Muscle of back (tissue), 13 donors: ENCODE measurements at places on chromosomes 5 and 9. TPM values are rescaled to one million over a fixed set of nuclear protein-coding genes. Genes with fewer than 3 reads are reported as not detected.

Gene CDC20B
- 0.10 TPM for polyA plus RNA-seq

DNA sequence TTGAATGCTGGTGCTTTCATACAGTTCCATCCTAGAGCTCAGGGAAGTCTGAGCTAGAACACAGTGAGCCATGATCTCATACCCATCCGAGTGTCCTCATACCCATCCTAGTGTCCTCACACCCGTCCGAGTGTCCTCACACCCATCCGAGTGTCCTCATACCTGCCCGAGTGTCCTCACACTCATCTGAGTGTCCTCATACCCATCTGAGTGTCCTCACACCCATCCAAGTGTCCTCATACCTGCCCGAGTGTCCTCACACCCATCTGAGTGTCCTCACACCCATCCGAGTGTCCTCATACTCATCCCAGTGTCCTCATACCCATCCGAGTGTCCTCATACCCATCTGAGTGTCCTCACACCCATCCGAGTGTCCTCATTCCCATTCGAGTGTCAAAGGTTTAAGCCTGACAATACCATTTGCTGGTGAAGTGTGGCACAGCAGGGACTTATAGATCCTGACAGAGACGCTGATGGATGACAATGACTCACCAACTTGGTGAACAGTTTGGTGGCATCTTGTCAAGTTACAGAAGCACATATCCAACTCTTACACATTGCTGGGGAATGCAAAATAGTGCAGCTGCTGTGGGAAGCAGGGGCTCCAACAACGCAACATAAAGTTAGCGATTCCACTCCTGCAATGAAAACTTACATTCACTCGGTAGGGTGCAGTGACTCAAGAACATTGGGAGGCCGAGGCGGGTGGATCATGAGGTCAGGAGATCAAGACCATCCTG lies 77.0 kb upstream of the COL5A1 start:
- no peak for DNase-seq

Gene AGXT2
- polyA plus RNA-seq, result not detected

GRCh38 chr9:88535226-88536022 lies 446 bp downstream of the NXNL2 start:
- DNase-seq, result no peak

Gene SPINK7
- polyA plus RNA-seq, result not detected

- no peak for DNase-seq
These were observed 454.5 kb upstream of the ZNF608 start for GRCh38 chr5:125200866-125201373.

GRCh38 chr5:54234304-54234933 lies 76.0 kb downstream of the ARL15 start:
- no peak for DNase-seq

GRCh38 chr5:92559781-92560180 lies 1021.2 kb downstream of the NR2F1-AS1 start:
- DNase-seq, result peak; percentile 16

Gene TRAF1
- polyA plus RNA-seq, result 3.3 TPM

- no peak for DNase-seq
These were observed 19.2 kb upstream of the KIF2A start for GRCh38 chr5:62286834-62287233.

GRCh38 chr9:23341346-23341745 lies 484.7 kb downstream of the ELAVL2 start:
- no peak for DNase-seq

DNA sequence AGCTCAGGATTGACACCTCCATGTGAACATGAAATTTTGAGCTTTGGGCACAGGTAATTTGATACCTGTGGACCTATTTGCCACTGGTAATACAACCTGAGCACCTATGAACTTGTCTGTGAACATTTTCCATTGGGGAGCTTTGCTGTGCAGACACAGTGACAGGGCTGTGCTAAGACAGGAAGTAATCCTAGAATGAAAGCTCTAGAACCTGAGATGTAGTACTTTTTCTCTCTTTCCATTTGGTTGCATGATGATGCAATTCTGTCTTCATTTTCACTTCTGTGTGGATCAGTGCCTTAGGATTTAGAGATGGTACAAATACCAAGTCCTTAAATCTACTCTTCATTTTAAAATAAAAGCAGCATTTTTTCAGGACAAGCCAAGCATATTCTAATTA lies 216.9 kb downstream of the NR3C1 start:
- DNase-seq, result no peak

DNA sequence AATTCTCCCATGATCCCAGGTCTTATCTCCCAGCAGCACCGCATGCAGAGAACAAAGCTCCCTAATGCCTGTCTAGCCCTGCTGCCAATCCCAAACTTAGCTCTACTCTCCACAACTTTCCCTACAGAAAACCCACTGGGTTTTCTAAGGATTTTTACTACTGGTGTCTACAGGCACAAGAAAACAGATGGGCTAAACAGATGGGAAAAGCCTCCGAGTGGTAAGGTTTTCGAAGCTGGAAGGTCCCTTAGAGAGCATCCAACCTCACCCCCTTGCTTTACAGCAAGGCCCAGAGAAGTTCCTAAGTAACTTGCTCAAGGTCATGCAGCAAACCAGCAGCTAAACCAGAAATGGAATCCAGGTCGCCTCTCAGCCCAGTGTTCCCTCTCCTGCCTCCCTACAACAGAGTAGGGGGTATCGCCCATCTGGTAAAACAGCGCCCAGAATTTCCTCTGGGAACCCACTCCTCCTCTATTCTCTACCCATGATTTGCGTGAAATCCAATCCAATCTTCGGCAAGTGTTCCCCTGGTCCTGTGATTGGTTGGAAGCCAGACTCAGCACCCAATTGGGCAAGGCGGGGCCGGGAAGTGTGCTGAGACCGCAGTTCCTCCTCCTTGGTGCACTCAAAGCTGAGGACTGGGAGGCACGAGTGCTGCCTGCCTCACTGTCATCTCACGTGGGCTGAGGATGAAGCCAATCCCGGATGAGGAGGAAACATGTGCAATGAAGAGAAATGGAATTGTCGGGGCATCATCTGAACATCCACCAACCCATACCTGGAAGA lies 20.8 kb downstream of the CPLX2 start:
- DNase-seq, result no peak

DNA sequence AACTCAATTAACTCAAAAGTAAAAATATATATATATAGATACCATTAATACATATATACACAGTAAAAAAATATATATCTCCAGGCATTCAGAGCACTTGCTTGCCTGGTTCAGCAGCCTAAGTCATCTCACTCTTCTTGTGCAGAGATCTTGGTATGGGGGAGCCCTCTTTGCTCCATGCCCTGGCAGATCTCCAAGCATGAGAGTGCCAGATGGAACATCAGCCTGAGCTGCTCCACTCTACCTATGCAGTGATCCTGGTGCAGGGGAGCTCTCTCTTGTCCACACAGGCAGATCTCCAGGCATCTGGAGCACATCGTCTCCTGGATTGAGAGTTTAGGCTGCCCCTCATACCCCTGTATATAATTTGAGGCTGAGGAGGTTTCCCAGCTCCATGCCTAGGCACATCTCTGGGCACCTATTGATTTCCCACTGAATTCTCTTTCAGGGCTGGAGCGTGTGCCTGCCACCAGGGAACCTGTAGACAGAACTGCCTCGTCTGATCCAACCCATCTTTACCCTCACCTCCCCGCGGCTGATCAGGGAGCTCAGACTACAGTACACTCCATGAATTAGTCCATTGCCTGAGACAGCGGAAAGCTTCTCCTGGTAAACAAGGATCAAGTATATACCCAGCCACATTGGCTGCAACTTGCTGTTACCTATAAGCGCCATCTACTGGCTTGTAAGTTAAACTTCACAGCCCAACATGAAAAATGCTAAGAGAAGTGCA lies 342.4 kb upstream of the GRIA1 start:
- DNase-seq, result peak; percentile 22

Gene PDE6A
- polyA plus RNA-seq, result 0.10 TPM

Gene GADD45G
- 6.6 TPM for polyA plus RNA-seq

DNA sequence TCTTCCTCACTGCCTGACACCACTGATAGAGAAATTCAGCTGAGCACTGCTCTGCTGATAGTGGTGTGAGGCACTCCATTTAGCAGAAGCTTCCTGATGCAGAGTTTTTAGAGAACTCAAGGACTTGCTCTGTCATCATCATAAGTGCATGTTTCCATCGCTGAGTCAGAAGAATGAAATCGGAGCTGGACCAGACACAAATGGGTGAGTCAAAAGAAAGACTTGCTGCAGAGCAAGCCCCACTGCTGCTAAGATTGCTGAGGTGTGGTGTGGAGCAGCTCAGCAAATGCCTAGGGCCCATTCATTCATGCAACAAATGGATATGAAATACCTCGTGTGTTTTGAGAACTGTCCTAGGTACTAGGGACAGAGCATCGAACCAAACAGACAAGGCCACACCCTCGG lies 410.2 kb upstream of the SLC30A5 start:
- DNase-seq, result peak; percentile 95

GRCh38 chr5:142640316-142641005 lies 45.4 kb downstream of the FGF1 start:
- no peak for DNase-seq

DNA sequence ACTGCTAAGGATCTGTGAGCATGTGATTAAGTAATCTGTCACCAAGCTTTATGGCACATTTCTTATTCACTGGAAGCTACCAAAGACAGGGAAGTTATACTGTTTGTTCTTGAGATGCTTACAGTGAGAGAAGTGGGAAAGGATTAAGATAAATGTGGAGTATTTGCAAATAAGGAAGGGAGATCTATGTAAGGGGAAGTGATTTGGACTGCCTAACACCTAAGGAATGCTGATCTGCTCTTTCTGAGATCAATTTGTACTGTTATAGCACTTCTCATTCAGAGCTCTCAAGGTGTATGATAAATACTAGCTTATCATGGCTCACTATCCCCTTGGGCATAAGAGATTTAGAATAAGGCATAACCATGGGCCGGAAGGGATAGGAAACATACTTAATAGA lies 80.0 kb upstream of the NTRK2 start:
- no peak for DNase-seq

GRCh38 chr5:34765662-34766061 lies 73.3 kb upstream of the TTC23L start:
- DNase-seq, result no peak

Gene CCDC127
- 13.0 TPM for polyA plus RNA-seq

DNA sequence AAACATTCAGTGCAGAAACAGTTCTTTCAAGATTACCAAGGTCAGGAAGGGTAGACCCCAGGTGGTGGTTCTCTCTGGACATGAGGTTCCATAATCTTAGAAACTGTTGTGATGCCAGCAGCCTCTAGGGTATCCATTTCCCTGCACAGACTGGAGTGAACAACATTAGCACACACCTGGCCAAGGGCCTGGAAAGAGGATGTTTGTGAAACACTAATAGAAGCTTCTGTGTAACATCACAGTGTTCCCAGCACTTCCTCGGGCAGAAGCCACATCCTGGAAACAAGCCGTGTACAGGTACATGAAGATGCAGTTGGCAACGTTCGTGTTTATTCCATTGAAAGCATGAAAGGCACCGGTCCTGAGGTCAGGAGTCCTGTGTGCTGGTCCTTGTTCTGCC lies 598.2 kb upstream of the KLF4 start:
- DNase-seq, result no peak
